ENCODE measurements at places on chromosomes 11 and 22.

DNA sequence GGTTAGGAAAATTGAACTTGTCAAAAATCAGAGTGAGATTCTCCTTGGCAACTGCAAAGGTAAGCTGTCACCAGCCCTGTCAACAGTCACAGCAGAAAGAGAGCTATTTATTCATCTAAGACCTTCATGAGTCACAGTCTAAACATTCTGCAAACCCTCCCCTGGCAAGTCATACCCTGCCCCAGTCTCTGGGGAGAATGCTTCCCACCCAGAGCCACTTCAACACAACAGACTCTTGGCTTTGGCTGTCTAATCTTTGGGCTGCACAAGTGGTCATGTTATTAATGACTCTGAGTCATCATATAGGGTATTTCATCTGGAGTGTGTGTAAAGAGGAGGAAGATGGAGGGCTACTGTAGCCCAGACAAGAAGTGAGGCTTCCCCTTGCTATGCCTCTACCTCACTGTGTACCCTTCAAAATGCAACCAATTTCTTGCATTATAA lies 153.4 kb downstream of the CCDC34 start:
- DNase-seq: no peak

- no peak for DNase-seq
These were observed 264.4 kb downstream of the CTTN start for GRCh38 chr11:70662691-70663098.

GRCh38 chr22:41352058-41352457 lies 29.7 kb upstream of the TEF start:
- no peak for DNase-seq

- DNase-seq: no peak
These were observed 4.7 kb upstream of the GRAMD1B start for GRCh38 chr11:123425367-123425766.

DNA sequence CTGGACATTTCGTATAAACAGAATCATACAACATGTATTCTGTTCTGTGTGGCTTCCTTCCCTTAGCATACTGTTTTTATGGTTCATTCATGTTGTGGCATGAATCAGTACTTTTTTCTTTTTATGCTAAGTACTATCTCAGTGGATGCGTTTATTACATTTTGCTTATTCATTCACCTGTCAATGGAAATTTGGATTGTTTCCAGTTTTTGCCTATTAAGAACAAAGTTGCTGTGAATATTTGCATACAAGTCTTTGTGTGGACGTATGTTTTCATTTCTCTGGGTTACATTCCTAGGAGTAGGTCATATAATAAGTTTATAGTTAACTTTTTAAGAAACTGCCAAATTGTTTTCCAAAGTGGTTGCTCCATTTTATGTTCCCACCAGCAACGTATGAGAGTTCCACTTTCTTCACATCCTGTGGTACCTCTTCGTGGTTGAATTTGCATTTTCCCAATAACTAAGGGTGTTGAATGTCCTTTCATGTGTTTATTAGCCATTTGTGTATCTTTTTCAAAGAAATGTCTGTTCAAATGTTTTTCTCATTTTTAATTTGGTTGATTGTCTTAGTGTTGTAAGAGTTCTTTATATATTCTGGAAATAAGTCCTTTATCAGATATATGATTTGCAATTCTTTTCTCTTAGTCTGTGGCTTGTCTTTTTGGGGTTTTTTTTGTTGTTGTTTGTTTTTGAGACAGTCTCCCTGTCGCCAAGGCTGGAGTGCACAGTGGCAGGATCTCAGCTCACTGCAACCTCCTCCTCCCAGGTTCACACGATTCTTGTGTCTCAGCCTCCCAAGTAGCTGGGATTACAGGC lies 46.0 kb upstream of the MICAL2 start:
- no peak for DNase-seq

- no peak for DNase-seq
These were observed 7.6 kb upstream of the MCM5 start for GRCh38 chr22:35392357-35392756.

DNA sequence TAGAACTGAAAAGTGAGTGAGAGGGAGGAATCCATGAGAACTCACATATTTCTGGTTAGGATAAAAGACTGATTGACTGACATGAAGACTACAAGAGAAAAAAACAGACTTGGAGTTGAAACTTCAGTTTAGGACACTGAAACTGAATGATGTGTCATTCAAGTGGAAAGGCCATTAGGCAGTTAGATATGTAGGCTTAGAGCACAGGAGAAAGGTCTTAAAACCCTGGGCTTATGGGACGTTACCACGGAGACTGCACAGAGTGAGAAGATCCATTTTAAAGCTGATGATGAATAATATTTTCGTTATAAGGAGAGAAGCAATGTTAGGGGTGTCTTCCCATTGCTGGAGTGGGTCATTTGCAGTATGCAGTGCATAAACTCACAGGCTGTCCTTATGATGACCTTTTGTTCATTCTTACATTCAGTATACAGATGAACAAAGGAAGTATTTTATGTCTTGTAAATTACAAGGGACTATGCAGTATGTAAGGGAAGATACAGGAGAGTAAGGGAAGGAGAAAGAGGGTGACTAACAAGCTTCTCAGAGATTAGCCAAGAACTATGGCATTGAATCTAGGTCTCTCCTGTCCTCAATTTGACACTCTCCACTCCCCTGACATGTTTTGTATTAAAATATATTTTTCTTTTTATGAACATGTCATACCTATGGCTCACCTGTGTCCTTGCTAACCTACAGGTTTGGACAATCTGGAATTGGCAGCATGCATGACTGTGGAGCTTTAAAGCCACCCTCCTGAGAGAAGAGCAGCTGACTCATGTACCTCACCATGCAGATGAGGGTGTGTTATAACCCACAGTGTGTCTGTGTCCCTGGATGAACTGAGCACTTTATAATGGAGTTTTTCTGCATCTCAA lies 63.7 kb downstream of the MAML2 start:
- no peak for DNase-seq

DNA sequence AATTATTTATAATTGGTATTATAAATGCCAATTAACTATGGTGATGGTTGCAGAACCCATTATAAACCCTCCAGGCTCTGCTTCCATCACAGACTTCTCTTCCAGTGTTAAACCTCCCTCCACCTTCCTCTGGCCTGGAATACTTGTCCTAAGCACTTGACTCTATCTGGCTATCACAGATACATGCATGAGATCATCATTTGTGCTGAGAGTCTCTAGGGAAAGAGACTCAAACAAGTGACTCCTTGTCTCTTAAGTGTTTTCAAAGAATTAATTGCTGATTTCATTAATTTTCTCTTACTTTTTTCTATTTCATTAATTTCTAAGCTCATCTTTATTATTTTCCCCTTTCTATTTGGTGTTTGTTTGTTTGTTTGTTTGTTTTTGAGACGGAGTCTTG lies 29.1 kb downstream of the RTL6 start:
- no peak for DNase-seq

DNA sequence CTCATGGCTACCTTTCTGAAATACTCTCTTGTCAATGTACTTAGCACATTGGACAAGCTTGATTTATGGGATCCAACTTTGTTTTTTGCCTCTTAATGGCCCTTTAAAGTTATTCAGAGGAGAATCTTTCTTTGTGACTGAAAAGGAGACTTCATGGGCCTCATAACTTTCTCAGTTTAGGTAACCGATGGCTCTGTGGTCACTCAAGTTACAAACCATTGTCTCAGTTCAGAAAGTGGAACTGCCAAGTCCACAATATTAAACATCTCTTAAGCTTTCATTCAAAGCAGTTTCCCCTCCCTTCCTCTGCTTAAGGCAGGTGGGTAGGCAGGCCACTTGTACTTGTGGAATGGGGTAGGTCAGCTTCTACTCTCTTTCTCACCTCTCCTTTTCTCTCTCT lies 12.3 kb upstream of the ARL14EP start:
- DNase-seq: no peak

DNA sequence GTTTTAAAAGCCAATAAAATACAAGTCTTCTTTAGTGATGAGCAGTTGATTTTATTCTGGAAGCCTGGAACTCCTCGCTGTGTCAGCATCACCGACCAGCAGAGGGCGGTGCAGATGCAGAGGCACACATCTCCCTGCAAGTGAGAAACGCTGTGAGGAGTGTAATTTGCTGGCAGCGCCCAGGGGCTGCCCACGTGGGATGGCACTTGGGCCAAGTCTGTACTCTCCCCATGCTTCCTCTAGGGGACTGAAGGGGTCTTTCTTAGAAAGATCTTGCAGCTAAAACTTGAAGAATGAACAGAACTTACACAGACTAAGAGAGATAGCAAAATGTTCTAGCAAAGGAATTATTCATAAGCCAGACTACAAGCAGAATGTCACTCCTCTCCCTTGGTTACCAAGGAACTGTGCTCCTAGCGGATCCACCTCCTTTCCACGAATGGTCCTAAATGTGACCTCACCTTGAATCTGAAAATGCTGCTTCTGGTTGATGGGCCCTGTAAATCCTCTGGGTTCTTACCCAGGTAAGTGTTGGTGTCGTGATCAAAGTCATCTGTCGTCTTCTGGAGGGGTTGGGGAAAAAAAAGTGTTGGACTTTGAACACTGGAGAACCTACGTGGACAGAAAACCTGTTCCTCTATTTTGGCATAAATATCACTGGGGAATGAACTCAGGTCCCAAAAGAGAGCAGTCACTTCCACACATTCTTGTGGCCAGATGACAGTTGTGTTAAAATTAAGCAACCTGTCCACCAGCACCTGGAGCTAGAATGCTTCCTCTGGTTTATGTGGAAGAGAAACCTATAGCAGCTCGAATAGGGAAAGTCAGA lies 31.8 kb downstream of the CNTF start:
- no peak for DNase-seq

GRCh38 chr11:26087120-26087935 lies 244.6 kb upstream of the ANO3 start:
- no peak for DNase-seq

GRCh38 chr11:47981667-47982404 lies 1.5 kb downstream of the PTPRJ start:
- DNase-seq: no peak

- no peak for DNase-seq
These were observed 45.8 kb downstream of the LRRC32 start for GRCh38 chr11:76624500-76625379.

DNA sequence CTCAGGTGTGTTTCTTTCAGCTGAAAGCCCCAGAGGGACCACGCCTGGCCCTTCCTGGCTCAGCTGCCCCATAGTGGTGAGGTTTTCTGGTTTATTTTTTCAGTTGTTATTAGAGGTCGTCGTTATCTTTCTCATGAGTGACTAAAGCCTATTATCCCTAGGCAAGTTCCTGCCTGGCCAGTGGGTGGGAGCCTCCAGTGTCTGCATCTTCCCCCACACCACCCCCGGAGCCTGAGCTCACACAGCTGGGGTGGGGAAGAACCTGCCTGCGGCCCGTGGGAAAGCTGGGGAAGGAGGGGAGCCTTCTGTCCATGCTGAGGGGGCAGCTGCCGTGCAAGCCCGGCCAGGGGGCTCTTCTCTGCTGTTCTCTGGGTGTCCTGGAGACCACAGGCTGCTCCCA lies 24.3 kb upstream of the PPFIA1 start:
- no peak for DNase-seq

- DNase-seq: no peak
These were observed 1339.5 kb downstream of the BRD1 start for GRCh38 chr22:48488149-48488551.

GRCh38 chr11:31786996-31787685 lies 24.0 kb downstream of the PAX6 start:
- DNase-seq: no peak

GRCh38 chr11:67612751-67613150 lies 6.0 kb downstream of the NDUFV1 start:
- no peak for DNase-seq

- DNase-seq: no peak
These were observed 34.4 kb upstream of the HEPHL1 start for GRCh38 chr11:93986716-93987115.

DNA sequence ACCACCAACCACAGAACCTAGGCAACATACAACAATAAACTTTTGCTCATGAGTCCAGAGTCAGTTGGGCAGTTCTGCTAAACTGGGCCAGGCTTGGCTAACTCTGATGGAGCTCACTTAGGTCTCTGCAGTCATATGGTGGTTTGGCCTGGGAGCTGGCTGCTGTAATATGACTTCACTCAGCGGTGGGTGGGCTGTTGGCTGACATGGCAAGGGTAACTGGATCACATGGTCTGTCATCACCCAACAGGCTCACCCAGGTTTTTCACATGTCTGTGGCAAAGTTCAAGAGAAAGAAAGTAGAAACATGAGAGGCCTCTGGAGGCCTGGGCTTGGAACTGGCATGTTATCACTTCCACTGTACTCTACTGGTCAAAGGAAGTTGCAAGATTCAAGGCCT lies 43.2 kb upstream of the CLMP start:
- no peak for DNase-seq

DNA sequence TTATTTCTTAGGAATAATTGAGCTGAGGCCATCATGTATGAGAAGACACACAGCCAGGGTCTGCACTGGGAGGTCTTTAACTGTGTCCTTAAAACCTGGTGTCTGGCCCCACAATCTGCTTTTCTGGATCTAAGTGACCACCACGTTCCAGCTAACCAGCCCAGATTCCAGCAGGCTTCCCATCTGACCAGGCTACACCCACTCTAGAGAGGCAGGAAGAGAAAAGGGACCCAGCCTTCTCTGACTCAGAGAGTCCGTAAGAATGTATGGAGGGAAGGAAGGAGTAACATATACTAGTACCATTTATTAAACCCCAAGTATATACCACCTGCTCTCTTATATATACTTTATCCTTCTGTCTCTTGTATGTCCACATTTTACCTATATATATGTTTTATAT lies 80.1 kb downstream of the LDLRAD3 start:
- no peak for DNase-seq

GRCh38 chr11:14089690-14090462 lies 127.4 kb downstream of the SPON1 start:
- DNase-seq: no peak

DNA sequence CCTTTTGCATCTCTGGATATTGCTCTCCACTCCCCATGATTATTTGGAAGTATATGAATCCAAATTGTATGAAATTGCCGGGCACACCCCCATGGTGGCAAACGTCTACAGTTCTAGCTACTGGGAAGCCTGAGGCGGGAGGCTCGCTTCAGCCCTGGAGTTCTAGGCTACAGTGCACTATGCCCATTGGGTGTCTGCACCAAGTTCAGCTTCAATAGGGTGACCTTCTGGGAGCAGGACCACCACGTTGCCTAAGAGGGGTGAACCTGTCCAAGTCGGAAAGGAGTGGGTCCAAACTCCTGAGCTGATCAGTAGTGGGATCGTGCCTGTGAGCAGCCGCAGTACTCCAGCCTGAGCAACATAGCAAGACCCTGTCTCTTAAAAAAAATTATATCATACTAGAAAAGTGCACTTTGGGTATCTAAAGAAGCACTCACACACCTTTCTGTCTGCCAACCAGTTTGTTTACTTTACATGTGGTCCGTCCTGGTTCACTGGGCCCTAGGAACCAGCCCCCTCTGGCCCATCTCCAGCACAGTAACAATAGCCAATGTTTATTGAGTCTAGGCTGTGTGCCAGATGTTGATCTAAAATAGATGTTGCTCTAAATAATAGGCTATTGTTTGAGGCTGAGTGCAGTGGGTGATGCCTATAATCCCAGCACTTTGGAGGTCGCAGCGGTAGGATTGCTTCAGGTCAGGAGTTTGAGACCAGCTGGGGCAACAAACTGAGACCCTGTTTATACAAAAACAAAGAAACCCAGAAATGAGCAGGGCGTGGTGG lies 16.4 kb upstream of the KAT5 start:
- no peak for DNase-seq

GRCh38 chr11:117796872-117797529 lies at the start of gene DSCAML1:
DSCAML1 (minus strand) TSS chr11:117797216; CDS start chr11:117797079, 137 bp downstream.
- no peak for DNase-seq

- no peak for DNase-seq
These were observed 18.1 kb upstream of the INCENP start for GRCh38 chr11:62105667-62106191.

Measured in cortex of kidney (tissue), 1 donor.